Activated gamma-delta T cell (primary cell): ENCODE measurements at places on chromosomes 7 and 10.

GRCh38 chr10:4633186-4633585 lies 192.8 kb upstream of the AKR1E2 start:
- no peak for DNase-seq

- DNase-seq: peak; percentile 56
These were observed 26.0 kb upstream of the ZNF273 start for GRCh38 chr7:64876792-64877713.

DNA sequence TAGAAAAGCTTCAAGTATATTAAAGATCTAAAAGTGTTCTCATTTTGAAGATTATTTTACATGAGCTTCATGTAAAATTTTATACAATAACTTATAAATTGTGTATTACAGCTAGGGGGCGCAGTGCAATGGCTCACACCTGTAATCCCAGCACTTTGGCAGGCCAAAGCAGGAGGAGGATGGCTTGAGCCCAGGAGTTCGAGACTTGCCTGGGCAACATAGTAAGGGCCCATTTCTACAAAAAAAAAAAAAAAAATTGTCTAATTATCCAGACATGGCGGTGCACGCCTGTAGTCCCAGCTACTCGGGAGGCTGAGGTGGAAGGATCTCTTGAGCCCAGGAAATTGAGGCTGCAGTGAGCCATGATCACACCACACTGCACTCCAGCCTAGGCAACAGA lies 16.6 kb downstream of the ACBD5 start:
- no peak for DNase-seq

DNA sequence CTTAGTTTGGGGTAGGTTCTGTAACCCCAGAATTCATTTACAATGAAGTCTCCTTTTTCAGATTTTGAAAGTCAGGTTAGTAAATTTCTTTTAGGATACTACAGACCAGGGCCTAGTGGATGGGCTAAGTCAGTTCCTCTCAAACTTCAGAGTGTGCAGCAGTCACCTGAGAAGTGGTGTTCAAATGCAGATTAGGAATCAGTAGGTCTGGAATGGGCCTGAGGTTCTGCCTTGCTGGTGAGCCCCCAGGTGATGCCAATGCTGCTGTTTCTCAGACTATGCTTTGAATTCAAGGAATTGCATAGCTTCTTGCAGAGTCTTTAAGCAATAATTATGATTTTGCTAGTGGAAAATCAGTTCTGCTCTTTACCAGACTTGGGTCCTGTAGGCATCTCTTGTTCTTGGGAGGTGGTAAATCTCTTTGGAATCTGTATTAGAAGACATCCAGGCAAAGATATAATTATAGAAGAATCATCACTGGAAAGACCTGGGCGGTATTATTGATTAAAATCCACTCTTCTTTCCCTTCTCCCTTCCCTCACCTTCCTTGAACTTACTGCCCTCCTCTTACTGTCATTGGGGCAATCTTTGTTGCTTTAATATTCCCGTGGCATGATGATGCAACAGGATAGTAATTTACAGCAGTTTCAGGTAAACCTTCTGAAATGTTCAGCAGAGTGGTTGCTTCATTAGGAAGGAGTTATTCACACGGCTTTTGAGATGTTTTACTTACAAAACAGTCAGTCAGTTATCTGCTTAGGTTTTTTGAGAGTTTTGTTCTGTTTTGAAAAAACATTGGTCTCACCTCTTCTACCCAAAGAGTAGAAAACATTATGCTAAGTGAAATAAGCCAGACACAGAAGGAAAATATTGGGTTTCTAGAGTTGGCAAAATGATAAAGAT lies 87.2 kb downstream of the NRF1 start:
- DNase-seq: no peak
